ENCODE measurements at places on chromosomes 6 and 20.

GRCh38 chr20:38501858-38502436 lies 29.3 kb downstream of the RALGAPB start:
- DNase-seq, result no peak

DNA sequence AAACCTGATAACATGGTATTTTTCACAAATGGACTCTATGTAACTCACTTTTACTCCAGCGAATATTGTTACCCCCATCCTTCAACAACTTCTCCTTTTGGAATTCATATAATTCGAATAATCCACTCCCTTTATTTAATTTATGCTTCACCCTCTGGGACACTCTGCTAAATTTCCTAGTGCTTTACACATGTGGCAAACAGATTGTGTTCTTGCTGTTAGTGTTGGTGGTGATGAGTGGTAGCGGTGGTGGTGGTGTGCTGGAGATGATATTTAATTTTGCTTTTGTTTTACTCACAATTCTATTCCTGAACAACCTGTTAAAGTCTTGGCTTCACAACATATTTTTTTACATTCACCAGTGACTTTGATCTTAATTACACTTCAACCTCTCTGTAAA lies 32.8 kb downstream of the HTR1B start:
- no peak for DNase-seq

DNA sequence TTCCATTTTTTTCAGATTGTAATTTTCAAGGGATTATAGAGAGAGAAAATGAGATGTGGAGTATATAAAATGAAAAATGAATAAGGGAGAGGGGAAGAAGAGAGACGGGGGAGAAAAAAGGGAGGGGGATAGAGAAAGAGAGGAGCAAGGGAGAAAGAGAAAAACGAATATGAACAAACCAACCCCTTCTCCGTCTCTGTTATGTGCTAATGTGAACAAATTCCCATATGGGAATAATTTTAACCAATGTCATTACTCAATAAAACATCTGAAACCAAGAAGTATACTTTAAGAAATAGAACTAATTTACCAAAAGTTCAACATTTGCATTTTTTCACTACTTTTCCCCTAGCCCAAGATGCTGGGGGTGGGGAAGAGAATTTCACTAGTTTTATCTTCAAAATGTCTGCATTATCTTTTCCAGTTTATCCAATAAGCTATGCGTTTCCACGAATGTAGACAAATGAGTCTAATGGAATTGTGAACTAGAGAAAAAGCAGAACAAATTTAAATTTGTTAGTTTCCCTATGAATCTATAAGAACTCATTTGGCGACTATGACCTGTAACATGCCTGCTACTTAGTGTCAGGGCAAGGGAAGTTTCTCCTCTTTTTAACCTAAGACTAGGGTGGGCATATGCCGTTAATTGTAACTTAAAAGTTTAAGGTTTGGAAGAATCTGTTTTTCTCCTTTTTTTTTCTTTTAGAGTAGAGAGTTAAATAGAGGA lies 286.3 kb downstream of the BTBD9 start:
- DNase-seq, result no peak

DNA sequence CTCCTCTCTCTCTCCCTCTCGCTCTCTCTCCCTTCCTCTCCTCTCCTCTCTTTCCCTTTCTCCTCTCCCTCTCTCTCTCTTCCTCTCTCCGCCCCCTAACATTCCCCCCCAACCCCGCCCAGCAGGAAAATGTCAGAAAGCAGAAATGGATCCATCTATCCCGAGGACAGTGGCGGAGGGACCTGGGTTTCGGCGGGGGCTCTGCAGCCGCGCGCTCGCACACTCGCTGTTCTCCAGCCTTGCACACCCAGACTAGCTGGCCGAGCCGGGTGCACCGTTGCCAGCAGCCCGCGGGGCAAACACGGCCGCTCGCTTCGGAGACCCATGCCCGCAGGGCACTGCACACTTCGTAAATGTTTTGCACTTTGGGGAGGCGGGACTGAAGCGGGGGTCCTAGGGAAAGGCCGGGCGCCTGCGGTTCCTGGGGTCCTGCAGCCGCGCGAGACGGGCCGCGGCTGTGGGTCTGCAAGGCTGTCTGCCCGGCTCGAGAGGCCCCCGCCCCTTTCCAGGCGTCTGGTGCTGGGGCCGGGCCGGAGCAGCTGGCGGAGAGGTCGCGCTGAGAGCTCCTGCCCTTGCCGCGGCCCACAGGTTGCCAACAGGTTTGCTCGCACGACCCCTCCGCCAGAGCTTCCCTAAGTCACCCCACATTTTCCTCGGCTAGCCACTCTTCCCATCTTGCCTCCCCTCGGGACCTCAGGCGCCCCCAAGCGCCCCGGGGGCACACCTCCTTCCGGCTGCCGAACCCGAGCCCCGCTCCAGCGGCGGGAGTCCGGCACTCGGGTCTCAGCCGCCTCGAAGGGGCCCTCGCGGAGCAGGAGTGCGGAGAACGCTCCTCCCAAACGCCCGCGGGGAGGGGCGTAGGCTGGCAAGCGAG lies 818 bp upstream of the MDGA1 start:
- DNase-seq, result peak; percentile 15

GRCh38 chr20:50142812-50143211 lies 10.7 kb downstream of the PEDS1 start:
- DNase-seq, result no peak

DNA sequence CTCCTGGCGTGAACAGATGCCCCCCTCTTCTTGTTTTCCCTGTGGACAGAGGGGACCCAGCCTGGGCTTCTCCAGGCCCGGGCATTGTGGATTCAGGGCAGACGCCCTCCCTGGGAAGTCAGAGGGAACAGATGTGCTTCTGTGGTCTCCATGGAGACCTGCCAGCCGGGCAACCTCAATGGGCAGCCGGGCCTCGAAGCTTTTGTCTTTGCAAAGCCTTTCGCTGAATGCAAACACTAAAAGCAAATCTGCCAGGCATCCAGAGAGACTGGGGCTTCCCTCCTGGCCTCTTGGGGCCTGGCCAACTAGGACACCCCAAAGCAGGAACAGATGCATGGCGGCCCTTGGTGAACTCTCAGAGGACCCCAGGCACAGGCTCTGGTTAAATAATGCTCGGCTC lies 370.0 kb upstream of the SULF2 start:
- no peak for DNase-seq

- DNase-seq, result no peak
Measured at GRCh38 chr6:1995636-1996035, 249.8 kb downstream of the GMDS start.

DNA sequence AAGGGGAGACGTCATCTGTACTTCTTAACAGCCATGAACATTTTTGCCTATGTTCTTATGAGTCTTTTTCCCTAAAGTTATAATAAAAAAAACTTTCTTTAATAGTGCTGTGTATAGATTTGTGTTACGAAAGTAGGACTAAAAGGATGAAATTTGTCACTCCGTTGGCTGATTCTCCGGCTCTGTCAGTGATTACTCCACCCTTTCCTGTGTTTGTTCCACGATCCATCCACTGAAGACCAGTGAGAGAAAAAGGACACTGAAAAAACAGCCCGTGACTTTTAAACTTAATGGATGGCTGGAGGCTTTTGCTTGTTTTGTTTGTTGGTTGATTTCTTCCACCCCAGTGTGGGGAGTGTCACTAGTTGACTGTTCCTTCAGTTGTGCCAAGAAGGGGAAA lies 232.0 kb upstream of the NOX3 start:
- DNase-seq, result no peak

DNA sequence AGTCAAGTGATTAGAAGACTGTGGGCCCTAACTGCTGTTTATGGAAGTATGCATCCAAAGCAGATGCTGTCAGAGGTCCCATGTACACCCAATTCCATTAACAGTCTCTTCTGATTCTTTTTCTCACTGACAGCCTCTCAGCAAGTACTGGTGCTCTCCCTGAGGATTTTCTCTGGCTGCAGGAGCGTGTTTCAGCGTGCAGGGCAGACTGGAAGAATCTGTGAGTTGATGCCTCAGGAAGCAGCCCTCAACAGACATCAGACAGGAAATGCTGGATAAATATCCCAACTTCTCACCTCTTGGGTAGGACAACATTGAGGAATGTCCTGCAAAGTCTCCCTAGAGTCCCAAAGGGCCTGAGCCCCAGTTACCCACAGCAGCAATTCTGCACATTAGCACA lies 40.8 kb downstream of the ANKEF1 start:
- DNase-seq, result no peak

DNA sequence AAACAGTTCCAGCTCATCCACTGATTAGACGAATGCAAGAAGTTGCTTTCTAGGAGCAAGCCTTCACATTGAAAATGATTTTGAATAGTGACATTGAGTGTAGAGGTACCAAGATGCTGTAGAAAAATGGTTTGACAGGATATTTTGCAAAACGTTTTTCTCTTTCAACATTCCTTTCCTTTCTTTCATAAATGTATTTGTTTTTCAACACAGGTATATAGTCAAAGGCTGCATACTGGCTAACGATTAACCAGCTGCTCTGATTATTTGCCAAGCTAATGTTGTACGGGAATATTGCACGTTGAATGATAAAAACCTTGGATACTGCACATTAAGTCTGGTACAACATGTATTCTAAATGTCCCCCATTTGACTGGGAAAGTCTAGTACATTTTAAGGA lies 78.8 kb upstream of the TENT5A start:
- no peak for DNase-seq

DNA sequence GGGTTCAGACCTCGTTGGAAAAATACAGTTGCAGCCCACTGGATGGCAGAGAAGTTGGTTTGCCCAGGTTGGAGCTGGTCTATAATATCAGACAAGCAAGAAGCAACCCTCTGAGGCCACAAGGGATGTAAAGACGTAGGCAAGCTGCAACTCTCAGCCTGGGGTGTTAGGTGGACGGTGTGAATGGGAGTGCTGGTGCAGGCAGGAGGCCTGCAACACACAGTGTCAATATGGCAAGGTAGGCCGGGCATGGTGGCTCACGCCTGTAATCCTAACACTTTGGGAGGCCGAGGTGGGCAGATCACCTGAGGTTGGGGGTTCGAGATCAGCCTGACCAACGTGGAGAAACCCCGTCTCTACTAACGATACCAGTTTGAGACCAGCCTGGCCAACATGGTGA lies 10.5 kb downstream of the VPS16 start:
- DNase-seq, result no peak

DNA sequence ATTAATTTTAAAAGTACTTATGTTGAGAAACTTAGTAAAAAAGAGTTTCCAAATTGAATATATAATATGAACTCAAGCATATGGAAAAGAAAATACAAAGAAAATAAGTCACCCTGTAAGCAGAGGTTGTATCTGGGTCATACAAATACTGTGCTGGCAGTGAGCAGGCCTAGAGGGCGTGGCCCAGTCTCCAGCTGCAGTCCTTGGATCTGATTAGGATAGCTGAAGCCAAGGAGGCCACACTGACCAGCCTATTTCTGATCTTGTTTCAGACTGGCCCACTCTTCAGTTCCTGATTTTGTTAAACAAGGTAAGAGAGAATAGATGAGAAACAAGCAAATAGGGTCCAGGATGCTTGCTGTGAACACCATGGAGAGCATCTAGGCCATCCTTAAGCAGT lies 228.8 kb downstream of the EPM2A start:
- no peak for DNase-seq

DNA sequence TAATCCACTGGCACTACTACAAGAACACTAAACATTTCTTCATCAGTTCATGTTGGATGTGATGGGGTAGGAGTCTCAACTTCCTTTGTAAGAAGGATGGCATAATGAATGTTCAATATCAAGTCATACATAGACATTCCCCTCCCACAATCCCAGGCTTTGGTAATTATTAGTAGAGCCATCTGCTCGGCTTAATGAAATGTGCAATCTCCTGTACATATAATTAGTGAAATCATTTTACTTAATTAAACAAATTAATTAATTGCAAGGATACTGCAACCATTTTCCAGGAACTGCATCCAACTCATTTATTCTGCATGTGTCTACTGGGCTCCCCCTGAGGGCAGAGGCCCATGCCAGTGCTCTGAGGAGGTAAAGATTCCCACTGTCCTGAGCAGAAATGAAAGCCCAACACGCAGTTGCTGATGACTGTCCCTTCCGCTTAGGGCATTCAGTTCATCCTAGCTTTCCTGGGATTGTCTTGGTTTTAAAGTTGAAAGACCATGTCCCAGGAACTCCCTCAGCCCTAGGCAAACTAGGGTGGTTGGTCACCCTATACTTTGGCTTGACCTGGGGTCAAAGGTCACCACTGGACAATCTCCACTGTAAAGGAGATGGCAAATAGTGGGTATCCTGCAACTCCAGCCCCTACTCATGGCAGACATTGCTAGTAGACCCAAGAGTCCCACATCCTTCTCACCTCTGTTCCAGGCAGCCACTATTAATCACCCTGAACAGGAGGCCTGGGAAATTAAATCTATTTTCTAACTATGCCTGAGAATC lies 109.8 kb downstream of the TRERF1 start:
- no peak for DNase-seq

DNA sequence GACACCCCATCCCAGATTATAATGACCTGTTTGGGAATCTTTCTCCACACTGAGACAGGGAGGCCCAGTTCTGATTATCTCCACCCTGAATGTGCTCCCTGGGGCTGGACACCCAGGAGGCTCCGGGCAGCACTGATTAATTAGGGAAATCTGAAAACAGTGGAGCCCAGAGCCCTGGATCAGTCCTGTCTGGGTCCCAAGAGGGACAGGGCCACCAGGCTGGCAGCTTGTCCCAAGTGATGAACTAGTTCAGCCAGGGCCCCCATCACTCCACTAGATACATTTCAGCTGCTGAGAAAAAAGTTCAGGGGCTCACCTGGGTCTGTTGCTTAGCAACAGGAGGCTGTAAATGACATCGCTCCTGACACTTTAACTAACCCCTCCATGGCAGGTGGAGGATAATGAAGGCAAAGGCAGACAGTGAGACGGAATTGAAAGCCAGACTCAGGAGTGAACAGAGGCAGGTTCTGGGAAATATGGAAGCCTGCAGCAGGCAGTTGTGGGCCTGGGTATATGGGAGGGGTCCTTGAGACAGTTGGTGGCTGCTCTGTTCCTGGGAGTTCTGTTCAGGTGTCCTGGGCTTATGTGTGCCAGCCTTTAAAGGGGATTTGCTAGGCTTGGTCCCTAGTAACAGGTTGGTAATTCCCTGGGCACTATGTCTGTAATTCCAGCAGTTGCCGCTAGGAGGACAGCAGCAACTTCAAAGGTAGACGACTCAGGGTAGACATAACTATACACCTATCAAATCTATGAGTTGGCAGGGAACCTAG lies 78.3 kb upstream of the CTNNBL1 start:
- no peak for DNase-seq

DNA sequence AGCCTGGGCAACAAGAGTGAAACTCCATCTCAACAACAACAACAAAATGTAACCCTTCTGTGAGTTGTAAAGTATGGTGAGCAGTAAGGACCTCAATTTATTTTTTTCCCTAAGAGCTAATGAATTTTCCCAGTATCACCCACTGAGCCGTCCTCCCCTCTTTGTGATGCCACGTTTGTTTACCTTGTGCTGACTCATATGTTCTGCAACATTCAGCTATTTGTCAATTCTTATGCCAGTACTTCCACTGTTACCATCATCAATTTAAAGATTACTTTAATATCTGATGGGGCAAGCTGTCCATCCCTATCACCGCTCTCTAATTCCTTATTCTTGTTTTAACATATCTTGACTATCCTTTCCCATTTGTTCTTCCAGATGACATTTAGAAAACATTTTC lies 37.5 kb downstream of the MAK start:
- peak; percentile 13 for DNase-seq

All from HS-5 (cell line).